Ammon's horn (tissue), 1 donor: ENCODE measurements at places on chromosomes 5 and 9.

- DNase-seq = peak; percentile 38
These were observed 208.1 kb upstream of the PIK3R1 start for GRCh38 chr5:68007451-68007850.

DNA sequence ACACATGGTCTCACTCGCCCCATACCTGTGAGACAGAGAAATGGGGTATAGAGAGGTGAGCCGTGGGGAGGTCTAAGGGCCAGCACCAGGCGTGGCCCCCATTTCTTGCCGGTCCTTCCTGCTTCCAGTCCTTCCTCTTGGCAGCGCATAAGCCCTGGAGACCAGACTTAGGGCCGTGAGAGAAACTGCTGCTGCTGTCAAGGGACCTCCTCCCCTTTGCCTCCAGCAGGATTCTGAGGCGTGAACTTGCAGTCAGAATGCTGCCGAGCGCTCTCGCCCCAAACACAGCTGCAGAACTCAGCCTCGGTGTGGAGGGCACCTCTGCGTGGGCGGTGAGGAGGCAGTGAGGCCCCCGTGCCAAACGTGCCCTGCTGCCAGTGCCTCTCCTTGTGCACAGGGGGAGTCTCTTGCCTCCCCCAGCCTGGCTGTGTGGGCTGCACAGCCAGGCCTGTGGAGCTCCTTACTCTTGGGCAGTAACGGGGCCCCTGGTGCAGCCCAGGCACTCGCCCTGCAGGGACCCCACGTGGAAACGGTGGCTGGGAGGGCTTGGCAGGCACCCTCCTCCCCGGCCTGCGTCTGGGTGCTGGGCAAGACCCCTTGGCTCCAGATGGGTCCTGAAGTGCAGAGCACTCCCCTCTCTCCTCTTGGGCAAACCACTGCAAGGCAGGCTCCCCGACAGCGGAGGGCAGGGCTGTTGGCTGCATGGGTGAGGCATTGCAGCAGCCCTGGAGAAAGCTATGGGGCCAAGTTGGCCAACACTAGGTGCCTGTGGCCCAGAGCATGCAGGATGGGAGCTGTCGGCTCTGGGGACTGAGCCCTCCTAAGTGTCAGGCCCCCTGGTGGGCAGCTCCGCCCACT lies 85.4 kb downstream of the RXRA start:
- DNase-seq = no peak

DNA sequence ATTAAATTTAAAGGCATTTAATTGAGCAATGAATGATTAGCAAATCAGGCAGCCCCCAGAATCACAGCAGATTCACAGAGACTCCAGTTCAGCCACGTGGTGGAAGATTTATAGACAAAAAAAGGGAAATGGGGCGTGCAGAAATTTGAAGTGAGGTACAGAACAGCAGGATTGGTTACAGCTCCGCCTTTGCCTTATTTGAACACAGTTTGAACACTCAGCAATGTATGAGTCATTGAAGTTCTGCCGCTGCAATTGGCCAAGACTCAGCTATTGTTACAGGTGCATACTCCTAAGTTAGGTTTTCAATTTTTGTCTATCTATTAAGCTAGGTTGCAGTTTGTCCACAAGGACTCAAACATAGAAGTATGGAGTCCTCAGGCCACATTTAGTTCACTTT lies 157.7 kb upstream of the SLC12A2 start:
- no peak for DNase-seq

GRCh38 chr9:130101915-130102314 lies 48.2 kb downstream of the GPR107 start:
- no peak for DNase-seq

GRCh38 chr5:119541716-119542115 lies 87.6 kb upstream of the FAM170A start:
- peak; percentile 19 for DNase-seq

GRCh38 chr9:123834889-123835562 lies 94.9 kb downstream of the DENND1A start:
- DNase-seq = peak; percentile 50

GRCh38 chr9:129414377-129414992 lies 206.4 kb downstream of the C9orf50 start:
- no peak for DNase-seq

DNA sequence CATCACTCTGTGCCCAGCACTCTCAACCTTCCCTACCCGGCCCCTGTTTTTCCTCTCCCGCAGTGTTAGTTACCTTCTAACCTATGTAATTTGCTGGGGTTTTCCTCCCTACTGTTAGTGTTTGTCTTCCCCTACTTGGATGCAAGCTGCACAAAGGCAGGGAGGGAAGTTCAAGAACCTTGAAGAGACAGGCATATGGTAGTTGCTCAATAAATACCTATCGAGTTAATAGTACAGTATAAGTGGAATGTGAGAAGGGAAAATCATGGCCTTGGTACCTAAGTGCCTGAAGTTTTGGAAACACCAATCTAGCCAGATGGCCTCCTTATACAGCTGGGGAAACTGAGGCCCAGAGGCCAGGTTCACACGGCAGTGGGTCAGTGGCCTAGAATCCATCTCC lies 24.2 kb downstream of the PDGFRB start:
- no peak for DNase-seq

GRCh38 chr5:96347502-96348292 lies 85.4 kb downstream of the PCSK1 start:
- no peak for DNase-seq

GRCh38 chr5:14665101-14665822 lies 744 bp downstream of the OTULIN start:
- peak; percentile 39 for DNase-seq

DNA sequence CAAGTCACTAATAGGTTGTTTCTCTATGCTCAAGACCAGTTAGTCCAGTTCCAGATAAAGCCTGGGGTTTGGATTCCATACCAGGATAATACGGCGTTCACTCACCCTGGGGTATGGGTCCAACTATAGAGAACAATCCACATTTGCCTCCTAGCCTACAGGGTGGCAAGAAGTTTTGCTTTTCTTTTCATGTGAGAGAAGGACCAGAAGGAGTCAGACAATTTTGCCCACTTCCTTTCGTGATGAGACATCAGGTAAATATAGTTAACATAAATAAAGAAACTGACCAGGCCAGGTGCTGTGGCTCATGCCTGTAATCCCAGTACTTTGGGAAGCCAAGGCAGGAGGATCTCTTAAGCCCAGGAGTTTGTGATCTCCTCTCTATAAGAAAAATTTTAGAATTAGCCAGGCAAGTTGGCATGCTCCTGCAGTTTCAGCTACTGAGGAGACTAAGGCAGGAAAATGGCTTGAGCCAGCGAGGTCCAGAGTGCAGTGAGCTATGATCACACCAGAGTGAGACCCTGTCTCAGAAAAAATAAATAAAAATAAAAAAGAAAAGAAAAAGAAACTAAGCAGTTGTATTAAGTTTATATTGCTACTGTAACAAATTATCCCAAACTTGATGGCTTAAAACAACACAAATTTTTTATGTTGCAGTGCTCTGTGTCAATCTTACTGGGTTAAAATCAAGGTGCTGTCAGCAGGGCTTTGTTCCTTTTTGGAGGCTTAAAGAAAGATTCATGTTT lies 7.5 kb upstream of the REEP5 start:
- no peak for DNase-seq

GRCh38 chr5:1648806-1649205 lies 125.0 kb upstream of the LPCAT1 start:
- DNase-seq = no peak

- no peak for DNase-seq
These were observed 3.3 kb downstream of the OLFML2A start for GRCh38 chr9:124780060-124780756.

GRCh38 chr9:137461663-137462395 lies 2.7 kb upstream of the NSMF start:
- DNase-seq = no peak

- no peak for DNase-seq
These were observed 94.8 kb downstream of the NR3C1 start for GRCh38 chr5:143308731-143309130.

DNA sequence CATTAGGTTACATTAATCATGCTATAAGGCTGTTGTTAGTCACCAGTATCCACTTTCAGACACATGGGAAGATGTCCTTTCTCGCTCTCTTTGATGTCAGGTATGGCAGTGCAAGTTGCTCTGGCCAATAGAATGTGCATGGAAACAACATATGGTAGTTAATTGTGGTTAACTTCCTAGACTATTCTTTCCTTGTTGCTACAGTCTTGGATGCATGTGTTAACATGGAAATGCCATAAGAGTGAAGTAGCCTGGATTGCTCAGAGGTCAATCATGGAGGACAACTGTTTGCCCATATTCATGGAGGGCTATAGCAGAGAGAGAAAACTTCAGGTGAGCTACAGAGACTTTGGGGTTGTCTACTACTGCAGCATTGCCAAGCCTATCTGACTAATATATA lies 245.8 kb upstream of the GAS1 start:
- no peak for DNase-seq

DNA sequence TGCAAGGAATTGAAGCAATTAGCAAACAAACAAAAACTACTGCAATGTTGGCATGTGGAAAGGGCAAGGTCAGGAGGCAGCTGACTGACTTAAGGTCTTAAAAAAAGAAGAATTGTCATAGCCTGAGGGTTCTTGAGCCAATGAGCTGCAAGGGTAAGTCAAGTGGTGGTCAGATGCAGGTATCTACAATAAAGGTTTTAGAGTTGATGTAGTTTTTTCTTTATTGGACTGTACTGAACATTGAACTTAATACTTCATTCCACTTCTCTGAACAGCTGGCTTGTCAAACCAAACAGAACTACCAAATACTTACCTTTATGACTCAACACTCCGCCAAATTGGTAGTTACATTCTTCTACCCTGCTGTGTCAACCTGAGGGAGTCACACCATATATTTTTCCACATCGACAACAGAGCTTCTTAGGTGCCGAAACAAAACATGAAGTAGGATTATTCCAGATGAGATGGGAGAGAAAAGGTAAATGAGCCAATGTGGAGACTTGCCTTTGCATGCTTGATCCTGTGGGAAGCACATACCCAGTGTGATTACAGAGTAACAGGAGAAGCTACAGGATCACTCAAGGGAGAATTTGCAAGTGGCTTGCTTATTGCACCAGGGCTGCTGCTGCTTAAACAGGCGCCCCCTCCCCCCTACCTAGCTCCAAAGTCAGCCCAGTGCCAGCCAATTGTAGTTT lies 35.3 kb downstream of the EQTN start:
- DNase-seq = no peak

DNA sequence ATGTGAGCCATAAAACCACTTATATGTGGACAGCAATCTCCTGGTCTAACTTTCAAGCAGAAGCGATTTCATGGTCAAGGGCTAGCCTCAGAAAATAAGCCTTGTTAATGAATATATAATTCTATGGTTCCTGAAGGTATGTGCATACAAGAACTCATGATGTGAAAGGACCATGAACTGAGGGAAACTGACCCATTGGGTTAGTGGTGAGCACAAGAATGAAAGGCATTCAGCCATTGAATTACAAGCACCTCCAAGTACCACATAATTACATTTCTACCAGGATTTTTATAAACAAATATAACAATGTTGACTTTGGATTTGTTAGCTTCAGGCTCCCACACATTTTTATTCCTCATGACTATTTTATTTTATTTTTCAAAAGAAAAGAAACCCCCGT lies 459.0 kb downstream of the TLE4 start:
- no peak for DNase-seq

DNA sequence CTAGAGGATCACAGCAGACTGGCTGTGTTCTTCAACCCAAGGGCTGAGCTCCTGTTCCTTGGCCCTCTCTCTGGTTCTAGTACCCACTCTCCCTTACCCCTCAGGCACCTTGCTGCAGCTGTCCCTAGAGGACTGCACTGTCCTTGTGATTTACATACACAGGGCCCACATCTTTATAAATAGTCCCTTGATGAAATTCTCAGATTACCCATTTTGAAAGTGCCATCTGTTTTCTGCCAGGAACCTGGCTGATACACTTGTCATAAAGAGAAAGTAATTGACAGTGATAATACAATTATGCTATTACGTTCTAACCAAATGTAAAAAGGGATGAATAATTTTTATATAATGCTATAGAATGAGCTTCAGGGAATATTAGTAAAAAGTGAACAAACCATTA lies 16.5 kb upstream of the SPARC start:
- no peak for DNase-seq

DNA sequence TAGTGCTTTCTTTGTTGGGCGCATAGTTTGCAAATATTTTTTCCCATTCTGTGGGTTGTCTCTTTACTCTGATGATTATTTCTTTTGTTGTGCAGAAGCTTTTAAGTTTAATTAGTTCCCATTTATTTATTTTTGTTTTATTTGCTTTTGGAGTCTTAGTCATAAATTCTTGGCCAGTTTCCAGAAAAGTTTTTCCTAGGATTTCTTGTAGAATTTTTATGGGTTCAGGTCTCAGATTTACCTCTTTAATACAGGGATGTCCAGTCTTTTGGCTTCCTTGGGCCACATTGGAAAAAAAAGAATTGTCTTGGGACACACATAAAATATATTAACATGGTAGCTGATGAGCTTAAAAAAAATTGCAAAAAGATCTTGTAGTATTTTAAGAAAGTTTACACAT lies 122.0 kb downstream of the WDR70 start:
- DNase-seq = no peak

DNA sequence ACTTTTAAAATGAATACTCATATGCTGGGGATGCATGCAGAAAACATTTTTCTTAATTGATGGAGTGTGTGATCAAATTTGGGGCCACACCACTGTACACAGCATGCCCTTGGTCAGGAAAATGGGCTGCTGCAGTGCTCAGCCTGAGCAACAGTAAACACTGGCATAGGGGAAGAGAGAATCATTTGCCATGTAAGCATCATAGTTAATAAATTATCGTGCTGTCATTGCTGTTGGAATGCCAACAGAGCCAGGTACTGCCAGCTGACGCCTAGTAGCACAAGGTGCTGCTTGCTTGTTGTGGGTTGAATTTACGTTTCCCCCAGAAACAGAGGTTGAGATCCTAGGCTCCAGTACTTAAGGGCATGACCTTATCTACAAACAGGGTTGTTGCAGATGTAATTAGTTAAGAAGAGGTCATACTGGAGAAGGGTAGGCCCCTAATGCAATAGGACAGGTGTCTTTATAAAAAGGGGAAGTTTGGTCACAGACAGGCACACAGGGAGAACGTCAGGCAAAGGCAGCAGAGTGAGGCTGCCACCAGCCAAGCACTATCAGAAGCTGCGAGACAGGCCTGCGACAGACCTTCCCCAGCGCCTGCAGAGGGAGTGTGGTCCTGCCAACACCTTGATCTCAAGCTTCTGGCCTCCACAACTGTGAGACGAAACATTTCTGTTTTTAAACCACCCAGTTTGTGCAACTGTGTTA lies 25.3 kb downstream of the DAP start:
- DNase-seq = no peak

GRCh38 chr9:107218829-107219485 lies 64.1 kb upstream of the RAD23B start:
- no peak for DNase-seq

DNA sequence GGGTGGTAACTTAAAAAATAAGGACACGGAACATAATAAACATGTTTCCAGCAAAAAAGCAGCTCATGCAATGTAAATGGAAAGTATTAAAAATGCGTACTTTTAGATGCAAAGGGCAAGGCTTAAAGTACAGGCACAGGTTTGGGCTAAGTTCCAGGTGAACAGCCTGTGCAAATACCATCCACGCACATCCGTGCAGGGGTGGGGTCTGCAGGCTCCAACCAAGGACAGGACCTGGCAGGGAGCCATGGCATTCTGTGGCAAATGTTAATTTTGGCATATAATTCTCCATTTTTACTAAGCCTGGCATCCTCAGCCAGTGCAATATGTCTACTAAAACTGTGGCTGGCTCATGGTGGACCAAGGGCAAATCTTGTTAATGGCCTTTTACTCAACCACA lies 365.8 kb upstream of the DAP start:
- no peak for DNase-seq

GRCh38 chr9:114592356-114592755 lies 4.8 kb downstream of the ATP6V1G1 start:
- peak; percentile 34 for DNase-seq
